Kidney tubule cell (primary cell): ENCODE measurements at places on chromosomes 1 and 21.

DNA sequence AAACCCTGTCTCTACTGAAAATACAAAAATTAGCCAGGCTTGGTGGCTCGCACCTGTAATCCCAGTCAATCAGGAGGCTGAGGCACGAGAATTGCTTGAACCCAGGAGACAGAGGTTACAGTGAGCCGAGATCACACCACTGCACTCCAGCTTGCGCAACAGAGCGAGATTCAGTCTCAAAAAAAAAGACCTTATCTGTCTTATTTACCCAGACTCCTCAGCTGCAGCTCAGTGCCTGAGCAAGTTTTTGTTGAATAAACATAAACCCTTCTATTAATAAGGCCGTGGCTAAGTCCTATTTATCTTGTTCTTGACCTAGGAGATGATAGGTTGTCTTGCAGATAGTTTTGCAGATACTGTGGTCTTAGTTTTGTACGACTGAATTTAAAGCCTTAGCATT lies 136.4 kb upstream of the TMEM51 start:
- DNase-seq = no peak

DNA sequence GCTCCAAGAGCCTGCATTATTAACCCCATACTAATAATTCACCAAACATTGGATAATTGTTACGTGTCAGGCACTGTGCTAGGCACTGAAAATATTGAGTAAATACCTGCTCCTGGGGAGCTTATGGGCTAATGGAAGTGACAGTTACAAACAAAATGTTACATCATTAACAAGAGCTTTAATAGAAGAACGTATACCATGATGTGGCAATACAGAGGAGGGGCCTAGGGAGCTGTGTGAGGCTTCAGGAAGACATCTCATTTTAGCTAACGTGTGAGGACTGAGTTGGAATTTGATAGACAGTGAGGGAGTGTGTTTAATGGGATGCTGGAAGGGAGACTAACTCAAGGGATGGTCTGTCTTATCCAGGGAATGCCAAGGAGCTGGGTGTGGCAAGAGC lies 16.5 kb upstream of the TSPAN2 start:
- DNase-seq = no peak

GRCh38 chr1:36763771-36764170 lies 270.5 kb downstream of the GRIK3 start:
- DNase-seq = no peak

DNA sequence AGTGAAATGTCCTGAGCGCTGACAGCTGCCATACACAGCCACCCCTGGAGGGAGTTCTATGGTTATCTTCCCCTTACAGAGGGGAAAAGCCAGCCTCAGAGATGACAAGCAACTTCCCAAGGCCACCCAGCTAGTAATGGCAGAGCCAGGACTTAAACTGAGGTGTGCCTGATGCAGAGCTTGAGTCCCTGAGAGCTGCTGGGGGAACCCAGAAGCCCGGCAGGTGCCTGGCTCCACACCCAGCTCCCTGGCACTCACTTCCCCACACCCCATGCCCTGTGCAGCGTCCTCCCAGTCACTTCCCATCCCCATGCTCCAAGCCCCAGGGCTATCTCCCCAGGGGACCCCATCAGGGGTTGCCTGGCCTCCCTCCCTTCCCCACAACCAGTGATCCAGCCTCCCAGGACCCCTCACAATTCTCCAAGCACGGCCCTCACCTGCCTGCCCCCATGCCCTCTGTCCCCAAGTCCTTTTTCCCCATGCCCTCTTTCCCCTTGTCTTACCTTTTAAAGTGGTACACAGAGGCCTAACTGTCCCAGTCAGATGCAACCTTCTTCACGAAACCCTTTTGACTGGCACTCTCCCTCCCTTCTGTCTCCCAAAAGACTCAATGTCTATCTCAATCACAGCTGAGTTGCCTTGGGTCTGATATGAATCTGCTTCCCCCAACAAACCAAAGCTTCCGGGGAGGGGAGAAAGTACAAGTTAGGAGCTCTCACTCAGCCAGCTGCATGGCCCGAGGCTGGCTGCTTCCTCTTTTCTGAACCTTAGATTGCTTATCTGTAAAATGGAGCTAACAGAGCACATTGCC lies 39.8 kb upstream of the LRP8 start:
- no peak for DNase-seq

DNA sequence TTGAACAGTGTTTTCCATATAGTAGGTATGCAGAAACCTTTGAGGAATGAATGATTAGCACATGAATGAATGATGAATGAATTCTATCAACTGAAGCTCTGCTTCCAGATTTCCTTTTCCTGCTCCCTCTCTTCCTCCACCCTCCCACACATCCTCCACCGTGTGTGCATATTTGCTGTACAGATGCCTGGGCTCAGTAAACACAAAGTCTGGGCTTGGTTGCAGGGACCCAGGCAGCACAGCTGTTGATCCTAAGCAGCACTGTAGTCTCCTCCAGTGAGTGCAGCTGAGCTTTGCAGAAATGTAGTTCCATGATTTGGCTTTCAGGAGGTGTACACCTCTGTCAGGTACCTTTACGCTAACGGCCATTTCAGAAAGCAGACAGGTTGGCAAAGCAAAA lies 611.7 kb downstream of the NUF2 start:
- no peak for DNase-seq

- DNase-seq = peak; percentile 72
Measured at GRCh38 chr1:201171063-201172036, 17.1 kb upstream of the TMEM9 start.

DNA sequence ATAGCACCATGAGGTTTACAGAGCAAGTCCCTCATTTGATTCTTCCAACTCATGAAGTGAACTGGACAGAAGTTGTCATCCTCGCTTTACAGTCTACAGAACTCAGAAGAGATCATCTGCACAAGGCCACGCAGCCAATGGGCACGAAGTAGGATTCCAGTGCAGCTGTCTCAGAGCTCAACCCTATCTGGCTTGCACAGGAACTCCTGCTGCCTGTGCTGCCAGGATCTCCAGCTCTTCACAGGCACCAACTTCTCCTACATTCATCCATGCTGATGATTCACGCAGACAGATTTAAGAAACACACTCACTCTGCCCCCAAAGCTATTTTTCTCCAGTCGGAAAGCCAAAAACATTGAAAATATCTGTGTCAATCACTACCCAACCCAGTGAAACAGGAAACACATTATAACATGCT lies 157.0 kb downstream of the RERE start:
- DNase-seq = peak; percentile 83

- DNase-seq = peak; percentile 78
Measured at GRCh38 chr1:11158720-11159321, 30.3 kb upstream of the ANGPTL7 start.

DNA sequence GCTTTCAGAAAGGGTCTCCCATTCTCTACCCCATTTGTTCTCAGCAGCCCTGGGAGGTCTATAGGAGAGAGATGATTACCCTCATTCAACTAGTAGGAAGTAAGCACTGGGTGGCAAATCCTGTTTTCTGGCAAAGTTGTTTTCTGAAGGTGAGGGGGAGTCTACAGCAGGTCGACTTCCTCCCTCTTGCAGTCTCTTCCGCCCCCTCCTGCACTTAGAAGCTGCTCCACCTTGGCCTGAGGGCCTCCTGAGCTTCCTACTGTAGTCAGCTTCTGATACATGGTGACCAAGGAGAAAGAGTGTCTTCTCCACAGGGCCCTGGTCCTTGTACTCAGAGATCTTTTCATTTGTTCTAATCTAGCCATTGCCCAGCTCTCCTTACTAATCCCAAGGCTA lies 93.1 kb downstream of the RGL1 start:
- DNase-seq = no peak

GRCh38 chr1:198667807-198668206 lies 29.0 kb downstream of the PTPRC start:
- no peak for DNase-seq

- peak; percentile 75 for DNase-seq
Measured at GRCh38 chr1:161182214-161182613, 4.9 kb upstream of the B4GALT3 start.

- DNase-seq = peak; percentile 66
Measured at GRCh38 chr1:42335809-42336518, 929 bp upstream of the FOXJ3 start.

DNA sequence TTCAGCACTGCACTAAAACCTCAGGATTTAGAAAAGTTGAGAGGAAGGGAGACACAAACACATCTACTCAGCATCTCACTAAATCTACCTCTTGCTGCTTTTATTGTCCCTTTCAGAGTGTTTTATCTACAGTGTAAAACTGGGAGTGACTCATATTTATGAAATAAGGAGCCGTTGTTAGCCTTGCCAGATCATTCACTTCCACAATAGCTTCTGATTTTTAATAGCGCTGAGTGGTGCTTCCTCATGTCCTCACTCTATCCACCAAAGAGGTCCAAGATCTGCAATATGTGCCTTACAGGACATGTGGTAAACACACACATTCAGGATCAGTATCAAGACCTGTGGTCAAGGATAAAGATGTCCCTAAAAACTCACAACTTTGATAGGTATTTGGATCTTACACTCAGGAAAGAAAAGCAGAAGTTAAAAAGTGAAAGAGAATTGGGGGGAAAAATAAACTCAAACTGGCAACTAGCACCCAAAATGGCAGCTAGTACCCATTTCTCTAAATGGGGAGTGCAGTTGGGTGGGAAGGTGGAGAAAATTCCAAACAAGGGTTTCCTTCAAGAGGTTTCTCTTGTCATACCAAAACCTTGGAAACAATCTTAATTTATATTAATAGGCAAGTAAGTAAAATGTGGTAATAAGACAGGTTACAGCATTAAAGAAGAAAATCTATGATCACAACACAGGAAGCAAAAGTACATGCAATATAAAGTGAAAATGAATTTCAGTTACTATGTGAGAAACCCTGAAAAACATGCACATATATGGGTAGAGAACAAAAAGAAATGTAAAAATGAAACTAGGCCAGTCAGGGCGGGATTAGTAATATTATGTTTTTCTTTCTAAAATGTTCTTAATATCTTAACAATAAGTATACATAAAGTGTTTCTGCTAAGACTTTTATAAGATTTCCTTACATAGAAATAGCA lies 15.9 kb downstream of the DUSP10 start:
- peak; percentile 47 for DNase-seq

- peak; percentile 90 for DNase-seq
Measured at GRCh38 chr1:66217021-66217420, 316.9 kb upstream of the SGIP1 start.

- DNase-seq = peak; percentile 28
Measured at GRCh38 chr1:34690269-34690668, 64.6 kb upstream of the GJB5 start.

DNA sequence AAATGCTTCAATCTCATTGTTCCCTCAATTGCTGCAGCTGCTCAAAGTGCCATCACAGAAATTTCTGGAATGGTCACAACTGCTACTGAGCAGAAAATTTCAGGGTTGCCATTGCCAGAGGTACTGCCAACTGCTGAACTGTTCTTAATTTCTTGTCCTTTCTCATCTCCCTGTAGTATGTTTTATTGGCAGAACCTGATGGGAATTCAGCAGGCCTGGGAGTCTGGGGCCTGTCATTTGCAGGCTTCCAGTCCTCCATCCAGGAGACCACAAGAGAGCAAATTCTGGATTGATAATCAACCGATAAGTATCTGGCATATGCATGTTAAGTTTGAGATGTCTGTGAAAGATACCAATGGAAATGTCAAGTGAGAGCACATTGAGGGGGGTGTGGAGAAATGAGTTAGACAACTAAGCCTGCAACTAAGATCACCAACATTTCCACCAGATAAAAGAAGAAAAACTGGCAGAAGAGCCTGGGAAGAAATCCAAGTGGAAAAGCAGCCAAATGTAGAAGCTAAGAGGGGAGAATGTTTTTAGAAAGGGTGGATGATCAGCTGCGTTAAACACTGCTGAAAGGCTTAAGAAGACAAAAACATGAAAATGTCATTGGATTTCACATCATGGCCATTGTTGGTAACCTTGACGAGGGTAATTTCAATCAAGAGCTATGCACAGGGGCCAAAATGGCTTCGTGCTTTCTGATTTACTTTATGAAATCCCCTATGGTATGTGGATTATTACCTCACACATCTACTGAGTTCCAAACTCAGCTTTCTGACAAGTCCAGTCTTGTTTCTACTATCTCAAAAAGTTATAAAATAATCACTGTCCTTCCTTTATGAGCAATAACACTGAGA lies 648.1 kb downstream of the PLPP3 start:
- DNase-seq = no peak

DNA sequence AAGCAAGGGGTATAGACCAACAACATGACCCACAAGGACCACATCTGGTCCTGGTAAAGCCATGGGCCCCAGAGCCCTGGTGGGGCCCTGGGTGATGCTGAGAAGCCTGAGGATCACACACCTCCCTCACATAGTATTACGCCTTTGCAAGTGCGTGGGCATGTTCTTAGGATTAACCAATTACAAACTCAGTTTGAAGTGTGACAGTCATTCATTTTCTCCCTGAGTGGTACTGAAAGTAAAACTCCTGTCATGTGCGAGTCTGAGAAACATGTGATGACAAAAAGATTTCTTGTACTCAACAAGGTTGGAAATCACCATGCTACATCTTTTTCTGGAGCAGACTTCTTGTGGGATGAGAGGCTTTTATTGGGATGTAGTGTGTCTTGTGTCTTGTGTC lies 315.3 kb upstream of the DUSP10 start:
- DNase-seq = no peak

DNA sequence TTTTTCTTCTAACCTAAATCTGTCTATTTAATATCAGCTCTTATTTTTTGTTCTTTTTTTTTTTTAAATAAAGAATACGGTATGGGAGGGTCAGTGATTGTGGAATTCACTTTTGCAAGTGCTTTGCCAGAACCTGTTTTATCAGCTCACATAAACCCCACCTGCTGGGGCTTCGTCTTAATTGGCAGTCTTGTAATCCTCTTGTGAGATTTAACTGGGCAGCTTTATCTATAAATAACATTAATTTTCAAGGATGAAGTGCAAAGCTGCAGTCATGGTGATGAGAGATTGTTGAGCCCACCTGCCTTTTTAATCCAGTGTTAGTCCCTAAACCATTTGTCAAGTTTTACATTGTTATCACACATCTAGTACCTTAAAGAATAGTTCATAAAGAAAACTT lies 18.2 kb upstream of the PDC start:
- no peak for DNase-seq

- DNase-seq = no peak
Measured at GRCh38 chr1:170538687-170539086, 6.7 kb downstream of the GORAB start.

DNA sequence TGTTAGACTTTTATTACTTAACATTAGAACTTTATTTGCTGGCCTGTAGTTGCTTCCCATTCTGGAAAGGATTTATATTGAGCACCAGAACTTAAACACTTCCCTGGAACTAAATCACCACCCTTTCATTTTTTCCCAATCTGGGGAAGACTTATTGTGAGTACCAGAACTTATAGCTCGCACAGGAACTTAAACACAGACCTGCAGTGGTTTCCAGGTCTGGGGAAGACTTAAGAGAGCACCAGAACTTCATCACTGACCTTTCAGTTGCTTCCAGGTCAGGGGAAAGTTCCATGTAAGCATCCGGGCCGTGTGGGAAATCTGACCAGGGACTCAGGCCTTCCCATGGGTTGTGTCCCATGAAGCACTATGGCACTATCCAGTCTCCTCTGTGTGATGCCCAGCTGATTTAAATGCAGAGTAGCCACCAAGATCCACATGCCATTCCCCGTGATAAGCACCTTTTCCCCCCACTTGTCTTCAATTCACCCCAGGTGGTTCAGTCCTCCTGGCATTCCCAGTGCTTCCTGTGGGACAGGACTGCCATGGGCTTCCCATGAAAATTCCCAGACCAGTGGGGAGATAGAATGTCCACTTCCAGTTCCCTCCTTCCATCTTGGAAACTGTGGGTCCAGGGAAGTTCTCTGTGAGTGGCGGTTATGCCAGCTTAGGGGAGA lies 48.9 kb downstream of the C4BPA start:
- no peak for DNase-seq
